Activated CD4-positive, alpha-beta T cell treated with anti-CD3 and anti-CD28 coated beads, Interleukin-2, amount 50 U/mL, for 1 hour (primary cell): ENCODE measurements at places on chromosomes 12 and 14.
A peak's percentile ranks its signal among the peaks of the same experiment; 100 is the strongest.

DNA sequence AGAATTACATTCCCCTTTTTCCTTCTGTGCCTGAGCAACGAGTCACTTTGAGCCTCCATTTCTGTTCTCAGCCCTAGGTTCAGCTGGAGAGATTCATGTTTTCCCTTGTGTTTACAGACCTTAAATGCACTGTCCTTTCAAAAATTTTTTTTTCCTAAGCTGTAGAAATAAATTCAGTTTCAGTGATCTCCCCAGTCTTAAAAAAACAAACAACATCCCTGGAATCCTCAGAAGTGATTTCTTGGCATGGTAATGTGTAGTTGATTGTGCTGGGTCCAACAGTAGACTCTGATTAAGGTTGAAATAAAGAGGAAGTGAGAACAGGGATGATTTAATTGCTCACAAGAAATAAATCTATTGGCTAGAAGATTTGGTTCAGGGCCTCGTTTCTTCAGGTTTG lies 89.3 kb downstream of the NTN4 start:
- no peak for DNase-seq

GRCh38 chr12:27290501-27291168 lies 42.0 kb upstream of the BMAL2 start:
- DNase-seq, result no peak

- DNase-seq, result no peak
These were observed 5.1 kb downstream of the MON2 start for GRCh38 chr12:62471734-62472133.

DNA sequence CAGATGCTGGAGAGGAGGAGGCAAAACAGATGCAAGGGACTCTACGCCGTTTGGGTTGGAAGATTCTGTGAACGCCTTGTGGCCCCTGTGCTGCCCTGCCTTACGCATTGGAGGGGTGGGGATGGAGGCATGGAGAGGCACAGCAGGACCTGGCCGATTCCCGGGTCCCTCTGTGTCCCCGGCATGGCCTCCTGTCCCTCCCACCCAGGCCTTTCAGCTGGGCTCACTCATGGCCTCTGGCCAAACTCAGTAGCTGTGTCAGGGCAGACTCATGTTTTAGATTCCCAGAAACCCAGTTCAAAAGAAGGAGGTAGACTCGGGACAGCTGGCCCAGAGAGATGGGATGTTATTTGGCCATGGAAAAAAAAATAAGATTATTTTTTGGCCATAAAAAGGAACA lies 40.1 kb downstream of the TESC start:
- DNase-seq, result no peak

GRCh38 chr12:91287753-91288152 lies 105.1 kb upstream of the DCN start:
- DNase-seq, result no peak

DNA sequence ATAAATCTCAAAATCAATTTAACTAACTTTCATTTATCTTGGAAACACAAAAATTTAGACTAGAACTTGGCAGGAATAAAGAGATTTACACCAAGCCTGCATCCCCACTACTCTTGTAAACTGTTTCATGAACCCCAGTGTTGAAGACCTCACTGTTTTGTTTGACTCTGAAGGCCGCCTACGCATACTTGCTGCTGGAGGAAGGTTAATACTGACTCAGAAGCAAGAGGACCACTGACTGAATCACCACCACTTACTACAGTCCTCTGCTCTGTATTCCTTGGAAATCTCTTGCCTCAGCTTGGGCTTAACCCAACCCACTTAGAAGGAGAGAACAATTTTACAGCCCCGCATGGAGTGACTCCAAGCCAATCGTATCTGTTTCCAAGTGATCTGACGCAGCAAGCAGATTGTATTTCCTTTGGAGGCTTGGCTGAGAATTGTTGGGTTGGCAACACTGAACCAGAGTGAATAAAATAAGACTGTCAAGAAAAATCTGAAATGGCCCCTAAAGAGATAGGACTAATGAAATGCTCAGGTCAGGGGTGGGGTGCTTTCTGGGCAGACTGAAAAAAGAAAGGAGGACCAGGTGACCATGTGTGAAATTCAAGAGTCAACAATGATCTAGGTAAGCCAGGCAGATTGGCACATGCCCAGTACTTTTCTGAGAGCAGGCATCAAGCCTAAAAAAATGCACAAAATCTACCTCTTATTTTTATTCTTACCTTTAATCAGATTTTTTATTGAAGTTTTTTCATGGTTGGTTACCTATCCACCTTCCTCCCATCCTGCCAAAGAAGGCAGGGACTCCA lies 248.6 kb downstream of the ZFP36L1 start:
- DNase-seq, result no peak

- no peak for DNase-seq
These were observed 1188.2 kb upstream of the TMEM132C start for GRCh38 chr12:127078577-127079350.

DNA sequence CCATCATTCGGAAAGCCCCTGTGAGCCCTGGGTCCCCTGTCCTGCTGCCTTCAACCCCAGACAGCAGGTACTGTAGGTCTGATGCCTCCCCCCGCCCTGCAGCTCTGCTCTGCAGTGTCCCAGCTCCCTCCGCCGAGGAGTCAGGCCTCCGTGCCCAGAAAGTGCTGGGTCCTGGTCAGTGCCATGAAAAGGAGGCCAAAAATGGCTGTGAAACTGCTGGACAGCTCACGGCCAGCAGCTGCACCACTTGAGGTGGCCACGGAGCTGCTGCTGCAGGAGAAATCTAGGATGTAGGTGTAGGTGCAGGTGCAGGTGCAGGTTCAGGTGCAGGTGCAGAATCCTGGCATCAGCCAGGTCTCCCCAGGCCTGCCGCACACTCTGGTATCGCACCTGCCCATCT lies 196.1 kb downstream of the SLC15A4 start:
- DNase-seq, result no peak

DNA sequence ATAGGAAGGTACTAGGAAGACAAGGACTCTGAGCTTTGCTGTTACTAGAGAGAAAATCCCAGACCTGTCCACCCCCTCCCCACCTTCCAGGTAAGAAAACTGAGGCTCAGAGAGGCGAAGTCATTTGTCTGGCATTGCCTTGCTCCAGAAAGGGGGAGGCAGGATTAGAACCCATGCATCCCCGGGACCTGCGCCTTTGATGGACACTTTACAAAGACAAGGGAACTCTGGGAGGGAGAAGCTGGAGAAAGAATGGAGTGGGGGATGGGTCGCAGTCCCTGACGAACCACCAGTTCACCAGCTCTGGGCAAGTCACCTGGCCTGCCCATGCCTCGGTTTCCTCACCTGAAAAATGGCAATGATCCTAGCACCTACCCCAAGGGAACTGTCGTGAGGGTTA lies 10.8 kb downstream of the TRPV4 start:
- no peak for DNase-seq

- no peak for DNase-seq
These were observed 58.0 kb upstream of the ELK3 start for GRCh38 chr12:96136161-96136560.

DNA sequence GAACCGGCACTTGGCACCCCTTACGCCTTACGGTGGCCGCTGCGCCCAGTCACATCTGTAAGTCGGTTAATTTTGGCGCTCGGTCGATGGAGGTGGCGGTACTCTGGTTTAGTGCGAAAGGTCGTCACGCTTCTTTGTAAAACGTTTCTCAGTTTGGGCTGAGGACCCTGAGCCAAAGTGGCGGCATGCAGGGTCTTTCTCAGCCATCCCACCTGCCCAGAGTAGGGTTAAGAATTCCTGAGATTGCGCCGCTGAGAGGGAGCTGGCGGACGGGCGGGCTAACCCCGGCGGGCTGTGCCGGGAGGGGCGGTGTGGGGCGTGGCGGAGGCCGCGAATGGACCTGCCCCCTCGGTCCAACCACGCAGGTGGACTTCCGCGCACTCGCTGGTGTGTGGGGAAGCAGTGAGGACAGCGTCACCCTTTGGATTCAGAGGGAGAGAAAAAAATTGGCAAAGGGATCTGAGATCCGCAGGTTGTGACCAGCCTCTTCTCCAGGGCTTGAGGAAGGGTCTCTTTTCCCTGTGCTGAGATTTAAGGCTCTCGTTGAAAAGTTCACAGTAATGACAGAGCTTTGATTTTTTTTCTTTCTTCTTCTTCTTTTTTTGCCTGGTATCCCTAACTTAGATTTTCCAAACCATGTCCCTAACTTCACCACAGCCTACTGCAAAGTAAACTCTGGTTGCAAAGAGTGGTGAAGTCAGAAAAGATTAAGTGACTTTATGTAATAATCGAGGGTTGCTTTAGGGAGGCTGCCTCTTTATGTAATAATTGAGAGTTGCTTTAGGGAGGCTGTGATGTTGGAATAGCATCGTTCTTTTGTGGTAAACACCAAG lies 602 bp upstream of the FBXO33 start:
- DNase-seq, result peak; percentile 65

DNA sequence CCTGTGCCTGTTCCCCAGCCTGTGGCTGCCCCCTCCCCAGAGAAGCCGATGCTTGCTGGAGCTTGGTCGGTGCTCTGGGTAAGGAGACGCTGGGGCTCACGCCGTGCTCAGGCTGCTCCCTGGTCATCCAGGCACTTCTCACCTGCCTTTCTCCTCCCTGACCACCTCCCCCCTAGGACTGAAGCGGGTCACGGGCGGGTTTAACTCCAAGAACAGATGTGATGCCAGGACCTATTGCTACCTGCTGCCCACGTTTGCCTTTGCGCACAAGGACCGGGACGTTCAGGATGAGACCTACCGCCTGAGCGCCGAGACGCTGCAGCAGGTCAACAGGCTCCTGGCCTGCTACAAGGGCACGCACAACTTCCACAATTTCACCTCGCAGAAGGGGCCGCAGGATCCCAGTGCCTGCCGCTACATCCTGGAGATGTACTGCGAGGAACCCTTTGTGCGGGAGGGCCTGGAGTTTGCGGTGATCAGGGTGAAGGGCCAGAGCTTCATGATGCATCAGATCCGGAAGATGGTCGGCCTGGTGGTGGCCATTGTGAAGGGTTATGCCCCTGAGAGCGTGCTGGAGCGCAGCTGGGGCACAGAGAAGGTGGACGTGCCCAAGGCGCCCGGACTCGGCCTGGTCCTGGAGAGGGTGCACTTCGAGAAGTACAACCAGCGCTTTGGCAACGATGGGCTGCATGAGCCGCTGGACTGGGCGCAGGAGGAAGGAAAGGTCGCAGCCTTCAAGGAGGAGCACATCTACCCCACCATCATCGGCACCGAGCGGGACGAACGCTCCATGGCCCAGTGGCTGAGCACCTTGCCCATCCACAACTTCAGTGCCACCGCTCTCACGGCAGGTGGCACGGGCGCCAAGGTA lies 8.4 kb upstream of the EP400 start:
- no peak for DNase-seq

DNA sequence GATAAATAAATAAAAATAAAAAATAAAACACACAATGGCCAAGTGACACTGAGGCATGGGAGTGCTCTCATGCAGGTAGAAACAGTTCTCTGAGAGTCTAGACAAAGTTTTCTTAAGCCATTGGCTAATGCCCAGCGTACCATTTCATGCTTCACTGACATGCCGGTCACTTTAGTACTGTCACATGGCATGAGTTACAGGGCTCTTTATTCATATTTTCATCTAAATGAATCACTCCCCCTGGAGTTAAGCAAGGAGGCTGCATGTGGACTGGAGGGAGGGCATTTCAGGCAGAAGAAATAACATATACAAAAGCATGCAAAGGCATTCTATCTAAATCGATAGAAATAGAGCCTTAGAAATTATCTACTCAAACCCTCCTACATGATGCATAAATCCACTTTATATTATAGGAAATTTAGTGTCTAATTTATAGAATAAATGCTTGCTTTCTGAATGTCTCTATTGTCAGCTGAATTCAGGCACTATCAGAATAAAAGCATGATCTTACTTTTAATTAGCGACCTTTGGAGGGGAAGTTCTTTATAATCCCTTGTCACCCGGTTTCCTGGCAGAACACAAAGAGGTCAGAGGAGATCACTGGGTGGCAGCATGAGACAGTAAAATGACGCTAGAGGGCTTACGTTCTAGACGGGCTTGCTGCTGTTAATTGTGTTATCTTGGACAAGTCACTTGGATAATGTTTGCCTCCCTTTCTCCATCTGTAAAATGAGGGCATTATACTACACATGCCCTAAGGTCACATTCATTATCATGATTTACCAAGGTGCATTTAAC lies 17.5 kb downstream of the DYRK4 start:
- DNase-seq, result no peak

GRCh38 chr14:104643306-104643705 lies 38.7 kb upstream of the TMEM179 start:
- DNase-seq, result no peak

DNA sequence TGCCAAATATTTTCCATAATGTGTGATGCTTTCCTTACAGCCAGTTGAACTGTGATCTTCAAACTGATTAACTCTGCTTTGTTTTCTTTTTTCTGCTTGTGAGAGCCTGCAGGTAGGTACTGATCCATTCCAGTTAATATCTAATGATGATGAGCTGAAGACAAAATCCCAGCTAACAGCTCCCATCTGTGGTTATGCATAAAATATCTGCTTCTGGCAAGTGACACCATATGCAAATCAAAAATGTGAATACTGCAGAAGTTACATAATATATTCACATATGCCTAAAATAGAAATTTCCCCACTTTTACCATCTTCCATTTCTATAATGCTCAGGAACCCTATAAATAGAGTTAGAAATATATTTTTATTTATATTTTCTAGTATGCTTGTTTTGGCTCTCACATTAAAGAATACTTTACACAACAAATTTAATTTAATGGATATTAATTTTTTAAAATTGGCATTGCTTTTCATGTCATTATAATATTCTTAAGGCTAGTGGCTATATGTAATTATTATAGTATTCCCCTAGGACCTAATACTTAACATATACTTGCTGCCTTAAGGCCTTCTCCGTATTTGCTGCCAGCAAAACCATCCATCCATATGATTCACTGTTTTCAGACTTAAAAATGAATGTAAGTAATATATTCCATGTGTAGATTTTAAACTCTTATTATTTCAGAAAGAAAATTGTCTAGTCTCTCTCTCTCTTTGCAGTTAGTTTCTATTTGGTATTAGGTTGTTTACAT lies 83.8 kb downstream of the CCER1 start:
- no peak for DNase-seq

DNA sequence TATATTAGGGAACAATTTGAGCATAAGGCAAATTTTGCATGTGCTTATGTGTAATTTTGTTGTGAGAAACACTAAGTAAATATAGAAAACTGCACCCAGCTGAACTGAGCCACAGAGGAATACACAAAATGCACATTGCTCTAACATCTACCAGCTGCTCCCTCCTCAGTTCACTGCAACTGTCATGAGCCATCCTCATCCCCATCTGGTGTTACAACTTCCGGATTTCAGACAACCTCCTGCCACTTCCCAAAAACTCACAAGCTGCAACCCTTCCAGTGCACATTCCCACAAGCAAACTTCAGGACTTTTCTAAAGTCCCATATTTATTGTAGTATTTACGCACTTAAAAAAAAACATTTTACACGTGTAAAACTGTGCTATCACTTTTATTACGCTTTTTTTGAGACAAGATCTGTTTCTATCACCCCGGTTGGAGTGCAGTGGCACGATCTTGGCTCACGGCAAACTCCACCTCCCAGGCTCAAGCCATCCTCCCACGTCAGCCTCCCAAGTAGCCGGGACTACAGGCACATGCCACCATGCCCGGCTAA lies 169.1 kb upstream of the TBX3 start:
- DNase-seq, result no peak

DNA sequence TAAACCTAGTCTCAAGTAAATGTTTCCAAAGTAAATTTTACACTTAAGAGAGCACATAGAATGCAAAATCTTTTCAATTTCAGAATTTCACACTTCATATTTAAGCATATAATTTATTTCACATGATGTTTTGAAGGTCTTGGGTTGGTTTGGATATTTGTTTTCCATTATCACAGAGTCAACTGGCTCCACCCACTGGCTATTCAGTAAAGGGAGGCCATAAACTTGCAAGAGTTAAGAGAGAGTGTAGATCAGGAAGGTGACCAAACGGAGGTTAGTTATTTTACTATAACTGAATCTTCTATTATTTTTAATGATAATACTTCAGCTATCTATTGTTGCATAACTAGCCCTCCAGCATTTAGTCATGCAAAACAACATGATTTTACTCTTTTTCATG lies 6.2 kb upstream of the CPNE8 start:
- DNase-seq, result no peak
